ENCODE measurements at places on chromosomes 1 and 21.

DNA sequence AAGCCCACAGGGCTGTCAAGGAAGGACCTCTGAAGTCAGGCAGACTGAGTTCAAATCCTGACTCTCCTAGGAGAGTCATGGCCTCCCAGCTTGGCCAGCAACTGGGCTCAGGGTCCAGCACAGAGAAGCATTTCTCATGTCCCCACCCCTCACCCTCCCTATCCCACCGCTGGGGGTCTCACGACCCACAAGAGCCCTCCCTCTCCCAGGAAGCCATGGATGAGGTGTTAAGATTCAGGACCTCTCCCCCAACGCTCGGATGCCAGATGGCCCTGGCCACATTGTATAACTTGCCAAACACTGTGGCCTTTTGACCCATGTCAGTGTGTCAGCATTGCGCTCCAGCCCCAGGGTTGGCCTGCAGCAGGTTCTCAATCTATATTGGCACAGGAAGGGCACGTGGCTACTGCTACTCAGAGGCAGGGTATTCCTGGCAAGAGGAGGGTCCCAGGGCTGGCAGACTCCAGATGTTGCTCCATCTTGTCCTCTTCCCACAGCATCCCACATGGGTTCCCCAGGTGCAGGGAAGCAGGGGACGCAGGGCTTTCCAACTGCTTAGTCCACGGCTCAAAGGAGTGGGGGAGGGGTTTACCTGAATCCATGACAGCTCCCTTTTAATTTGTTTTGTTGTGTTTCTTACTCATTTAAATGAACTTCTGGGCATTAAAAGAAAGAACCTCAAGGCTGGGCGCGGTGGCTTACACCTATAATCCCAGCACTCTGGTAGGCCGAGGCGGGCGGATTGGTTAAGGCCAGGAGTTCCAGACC is 10.5 kb downstream of the SLC2A1 start:
- no peak for DNase-seq

GRCh38 chr1:228372183-228373003 is 34.2 kb downstream of the TRIM11 start:
- peak; percentile 15 for DNase-seq

- no peak for DNase-seq
Measured at GRCh38 chr1:177959811-177960515, 9.9 kb downstream of the SEC16B start.

DNA sequence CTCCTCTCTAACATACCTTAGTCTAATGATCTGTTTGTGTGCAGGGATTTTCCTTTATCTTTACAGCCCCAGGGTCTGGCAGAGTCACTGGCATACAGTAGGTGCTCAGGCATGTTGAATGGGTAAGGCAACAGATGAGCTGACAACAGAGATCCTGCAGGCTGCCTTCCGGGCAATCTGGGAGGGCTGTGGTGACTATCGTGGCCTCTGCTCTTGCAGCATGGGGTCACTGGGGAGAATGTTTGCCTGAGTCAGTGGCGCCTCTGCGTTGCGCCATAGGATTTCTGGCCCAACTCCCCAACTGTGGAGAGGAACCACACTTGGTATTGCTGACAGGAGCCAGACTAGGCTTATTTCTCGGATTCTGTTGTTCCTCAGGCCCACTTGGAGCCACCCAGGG is 93.8 kb downstream of the LAMC2 start:
- DNase-seq, result no peak

DNA sequence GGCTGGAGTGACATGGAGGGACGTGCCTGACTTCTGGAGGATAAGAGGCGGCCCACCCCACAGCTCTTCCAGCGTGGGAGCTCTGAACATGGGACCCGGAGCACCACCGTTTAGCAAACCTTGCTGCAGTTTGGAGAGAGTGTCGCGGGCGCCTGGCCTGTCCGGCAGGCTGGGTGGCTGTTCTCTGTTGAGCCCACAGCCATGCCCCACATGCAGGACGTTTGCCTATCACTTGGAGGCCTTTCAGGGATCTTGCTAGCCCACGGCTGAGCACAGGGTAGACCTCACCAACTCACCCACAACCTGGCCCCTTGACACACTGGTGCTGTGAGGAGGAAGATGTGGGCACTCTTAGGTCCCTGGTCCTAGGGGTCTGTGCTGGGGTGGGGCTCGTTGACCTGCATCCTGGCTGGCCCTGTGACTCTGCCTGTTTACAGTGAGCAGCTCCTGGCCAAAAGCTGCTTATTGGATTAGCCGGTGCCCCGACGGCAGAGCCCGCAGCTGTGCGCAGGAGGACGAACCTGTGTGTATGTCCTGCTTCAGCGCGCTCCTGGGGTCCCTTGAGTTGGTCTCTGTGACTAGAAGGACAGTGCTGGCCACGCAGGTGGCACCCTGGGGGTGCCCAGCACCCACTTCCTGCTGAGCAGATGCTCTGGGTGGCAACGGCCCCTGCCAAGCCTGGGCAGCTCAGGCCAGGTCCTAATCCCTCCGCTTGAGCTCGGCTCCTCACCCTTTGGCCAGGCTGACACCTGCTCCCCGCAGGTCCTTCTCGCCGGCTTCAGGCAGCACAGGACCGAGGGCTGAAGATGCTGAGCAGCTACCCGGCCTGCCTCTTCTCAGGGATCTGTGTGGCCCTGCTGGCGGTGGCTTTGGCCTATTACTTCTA is 72.4 kb upstream of the TRAPPC10 start:
- DNase-seq, result no peak

- no peak for DNase-seq
Measured at GRCh38 chr1:18322368-18323032, 158.2 kb upstream of the KLHDC7A start.
